GDM1 (cell line): ENCODE measurements at places on chromosomes 6 and 20.

DNA sequence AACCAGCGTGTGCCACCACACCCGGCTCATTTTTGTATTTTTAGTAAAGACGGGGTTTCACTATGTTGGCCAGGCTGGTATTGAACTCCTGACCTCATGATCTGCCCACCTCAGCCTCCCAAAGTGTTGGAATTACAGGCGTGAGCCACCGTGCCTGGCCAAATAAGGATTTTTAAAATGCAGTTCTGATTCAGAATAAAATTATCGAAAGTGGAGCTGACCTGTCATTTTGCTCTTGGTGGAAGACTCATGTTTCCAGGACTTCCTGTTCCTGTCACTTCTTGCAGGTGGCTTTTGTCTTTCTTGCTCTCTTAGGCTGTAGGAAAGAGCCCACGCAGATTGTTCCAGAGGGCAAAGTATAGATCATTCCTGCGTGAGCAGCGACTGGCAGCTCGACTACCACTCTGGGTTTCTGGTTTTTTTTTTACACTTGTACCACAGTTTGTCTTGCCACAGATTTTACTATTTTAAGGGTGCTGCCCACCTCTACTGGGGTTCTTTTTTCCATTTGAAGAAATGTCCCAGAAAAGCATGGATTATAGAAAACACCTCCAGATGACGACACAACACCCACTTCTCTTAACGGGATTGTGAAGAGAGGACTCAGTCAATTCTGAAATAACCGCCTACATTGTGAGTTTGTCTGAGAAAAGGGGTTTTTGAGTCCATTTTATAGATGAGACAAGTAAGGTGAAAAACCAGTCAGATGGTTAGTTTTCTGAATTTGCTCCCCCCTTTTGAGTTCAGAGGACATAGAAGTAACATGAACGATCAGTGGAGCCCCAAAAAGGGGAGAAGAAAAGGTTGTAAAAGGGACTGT lies 7.5 kb downstream of the JARID2 start:
- no peak for DNase-seq

- no peak for DNase-seq
Measured at GRCh38 chr6:156775717-156776116, 1.5 kb upstream of the ARID1B start.

DNA sequence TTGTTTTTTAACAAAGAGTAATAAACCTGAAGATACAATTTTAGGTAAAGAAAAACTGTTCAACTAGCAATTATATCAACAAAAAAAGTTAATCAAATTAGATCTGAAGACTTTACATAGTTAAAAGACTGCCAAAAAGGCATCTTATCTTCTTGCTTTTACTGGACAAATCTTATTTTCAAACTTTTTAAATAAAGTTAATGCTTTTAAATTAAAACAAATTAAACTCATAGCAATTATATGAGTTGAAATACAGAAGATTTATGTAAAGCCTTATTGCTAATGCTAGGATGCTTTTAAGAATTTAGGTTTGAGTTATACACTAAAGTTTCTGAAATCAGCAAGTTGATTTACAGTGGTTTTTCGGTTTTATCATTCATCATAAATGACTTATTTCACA lies 227.3 kb downstream of the TBC1D32 start:
- DNase-seq, result no peak

- DNase-seq, result no peak
Measured at GRCh38 chr20:52945862-52946522, 26.2 kb upstream of the TSHZ2 start.

DNA sequence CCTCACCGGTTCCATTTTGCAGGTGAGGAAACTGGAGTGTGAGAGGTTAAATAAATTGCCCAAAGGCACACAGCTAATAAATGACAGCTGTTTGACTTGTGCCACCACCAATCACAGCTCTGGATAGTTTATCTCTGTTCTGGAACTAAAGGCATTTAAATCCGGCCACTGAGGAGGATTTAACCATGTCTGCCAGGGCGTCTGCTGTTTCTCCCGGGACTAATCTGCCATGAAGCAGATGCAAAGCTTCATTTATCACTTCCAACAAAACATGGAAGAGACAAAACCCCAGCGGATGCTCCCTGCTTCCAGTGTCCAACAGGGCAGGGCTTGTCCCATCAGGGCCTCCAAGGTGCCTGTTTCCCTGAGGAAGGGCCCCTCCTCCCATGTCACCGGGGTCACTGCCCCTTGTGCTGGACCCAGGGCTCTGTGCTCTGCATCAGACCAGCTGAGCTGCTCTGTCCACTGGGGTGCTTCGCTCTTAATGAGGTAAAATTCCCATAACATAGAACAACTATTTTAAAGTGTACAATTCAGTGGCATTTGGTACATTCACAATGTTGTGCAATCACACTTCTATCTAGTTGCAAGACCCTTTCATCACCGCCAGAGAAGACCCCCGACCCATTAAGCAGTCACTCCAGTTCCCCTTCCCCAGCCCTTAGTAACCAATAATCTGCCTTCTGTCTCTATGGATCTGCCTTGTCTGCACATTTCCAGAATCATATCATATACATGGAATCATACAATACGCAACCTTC lies 244.3 kb downstream of the PTPRT start:
- DNase-seq, result no peak

DNA sequence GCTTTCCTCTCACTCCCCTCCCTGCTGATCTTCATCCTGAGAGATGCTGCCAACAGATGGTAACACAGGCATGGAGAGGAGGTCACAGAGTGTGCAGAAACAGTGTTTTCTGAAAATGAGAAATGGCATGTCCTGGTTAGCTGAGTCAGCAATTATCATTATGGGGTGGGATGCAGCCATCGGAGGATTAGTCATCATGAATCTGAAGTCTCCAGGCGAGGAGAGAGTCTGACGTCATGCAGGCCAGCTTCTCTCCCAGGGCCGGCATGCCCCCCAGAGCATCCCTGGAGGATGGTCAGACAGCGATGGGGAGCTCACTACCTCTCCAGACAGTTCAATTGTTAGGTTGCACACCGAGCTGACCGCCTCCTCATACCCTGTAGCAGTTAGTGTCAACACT lies 4.7 kb upstream of the GTSF1L start:
- DNase-seq, result no peak

DNA sequence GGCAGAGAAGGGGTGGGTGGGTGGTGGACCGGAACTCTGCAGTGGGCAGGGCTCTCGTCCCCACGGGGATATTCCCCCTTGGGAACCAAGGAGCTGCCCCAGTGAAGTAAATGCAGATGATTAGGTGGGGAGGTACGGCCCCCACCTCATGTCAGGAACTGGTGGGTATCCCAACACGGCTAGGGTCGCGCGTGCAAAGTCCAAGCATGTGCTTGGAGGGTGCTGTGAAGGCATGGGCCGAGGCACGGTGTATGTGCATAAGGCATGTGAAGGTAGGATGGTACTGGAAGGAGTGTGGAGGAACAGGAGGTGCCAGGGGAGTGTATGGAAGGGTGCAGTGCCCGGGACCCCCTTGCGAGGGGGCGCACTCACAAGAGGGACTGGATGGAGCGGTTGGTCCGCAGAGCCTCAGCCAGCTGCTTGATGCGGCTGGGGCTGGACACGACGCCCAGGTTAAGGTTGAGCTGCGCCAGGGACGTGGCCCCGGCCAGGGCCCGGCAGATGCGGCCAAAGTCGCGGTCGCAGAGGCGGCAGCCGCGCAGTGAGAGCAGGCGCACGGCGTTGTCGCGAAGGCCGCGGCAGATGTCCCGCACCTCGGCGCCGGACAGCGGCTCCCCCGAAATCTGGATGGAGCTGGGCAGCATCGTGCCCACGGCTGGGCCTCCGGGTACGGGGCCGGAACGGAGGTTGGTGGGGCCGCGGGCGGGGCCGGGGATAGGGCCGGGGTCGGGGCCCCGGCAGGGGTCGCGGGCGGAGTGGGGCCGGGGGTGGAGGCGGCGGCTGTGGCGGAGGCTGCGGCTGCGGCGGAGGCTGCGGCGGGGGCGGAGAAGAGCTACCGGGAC lies 783 bp downstream of the LRRC73 start:
- DNase-seq, result no peak

DNA sequence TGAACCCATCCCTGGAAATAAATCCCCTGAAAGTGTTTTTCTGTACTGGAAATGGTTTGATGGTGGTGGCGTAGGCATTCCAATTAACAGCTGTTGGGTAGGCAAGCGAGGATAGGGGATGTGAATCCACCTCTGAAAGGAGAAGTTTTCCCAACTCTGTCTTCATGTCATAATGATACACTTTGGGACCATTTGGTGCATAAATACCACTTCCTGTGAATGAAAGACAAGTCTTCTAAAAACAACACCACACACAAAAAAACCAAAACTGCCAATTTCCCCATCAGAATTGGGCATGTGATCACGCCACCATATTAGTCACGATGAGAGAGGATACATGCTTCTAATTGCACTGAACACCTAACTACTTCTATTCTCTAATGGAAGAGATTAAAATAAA lies 6.4 kb downstream of the VNN2 start:
- no peak for DNase-seq

GRCh38 chr6:15677822-15678221 lies 15.0 kb upstream of the DTNBP1 start:
- DNase-seq, result no peak

- no peak for DNase-seq
Measured at GRCh38 chr6:132907914-132908313, 93.5 kb downstream of the RPS12 start.

DNA sequence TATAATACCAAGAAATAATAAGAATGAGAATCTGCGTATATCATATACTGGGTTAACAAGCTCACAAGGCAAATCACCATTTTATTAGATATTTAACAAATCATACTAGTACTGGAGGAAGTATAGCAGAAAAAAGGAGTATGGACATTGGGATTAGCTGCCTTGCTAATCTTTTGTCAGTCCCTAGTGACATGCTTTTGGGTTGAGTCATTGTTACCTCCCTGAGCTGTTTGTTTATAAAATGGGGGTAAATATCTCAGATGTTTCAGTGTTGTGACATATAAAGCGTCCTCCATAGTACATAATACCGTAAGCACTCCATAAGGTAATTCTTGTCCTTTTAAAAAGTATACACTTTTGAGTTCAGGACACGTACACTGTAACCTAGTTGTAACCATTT lies 107.0 kb downstream of the ESR1 start:
- no peak for DNase-seq

- DNase-seq, result no peak
Measured at GRCh38 chr6:43395776-43396175, 26.3 kb upstream of the ZNF318 start.

DNA sequence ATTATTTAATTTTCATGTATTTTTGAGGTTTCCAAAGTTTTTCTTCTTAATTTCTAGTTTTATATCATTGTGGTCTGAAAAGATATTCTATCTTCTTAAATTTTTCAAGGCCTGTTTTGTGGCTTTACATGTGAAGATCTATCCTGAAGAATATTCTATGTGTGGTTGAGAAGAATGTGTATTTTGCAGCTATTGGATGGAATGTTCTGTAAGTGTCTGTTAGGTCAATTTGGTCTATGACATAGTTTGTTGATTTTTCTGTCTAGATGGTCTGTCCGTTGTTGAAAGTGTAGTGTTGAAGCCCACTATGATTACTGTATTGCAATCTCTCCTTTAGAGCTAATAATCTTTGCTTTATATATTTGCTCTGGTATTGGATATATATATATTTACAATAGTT lies 125.7 kb downstream of the CRYBG1 start:
- DNase-seq, result no peak

- no peak for DNase-seq
Measured at GRCh38 chr6:106163966-106164877, 78.1 kb downstream of the PRDM1 start.

- DNase-seq, result no peak
Measured at GRCh38 chr6:165632194-165632593, 30.8 kb downstream of the PDE10A start.

DNA sequence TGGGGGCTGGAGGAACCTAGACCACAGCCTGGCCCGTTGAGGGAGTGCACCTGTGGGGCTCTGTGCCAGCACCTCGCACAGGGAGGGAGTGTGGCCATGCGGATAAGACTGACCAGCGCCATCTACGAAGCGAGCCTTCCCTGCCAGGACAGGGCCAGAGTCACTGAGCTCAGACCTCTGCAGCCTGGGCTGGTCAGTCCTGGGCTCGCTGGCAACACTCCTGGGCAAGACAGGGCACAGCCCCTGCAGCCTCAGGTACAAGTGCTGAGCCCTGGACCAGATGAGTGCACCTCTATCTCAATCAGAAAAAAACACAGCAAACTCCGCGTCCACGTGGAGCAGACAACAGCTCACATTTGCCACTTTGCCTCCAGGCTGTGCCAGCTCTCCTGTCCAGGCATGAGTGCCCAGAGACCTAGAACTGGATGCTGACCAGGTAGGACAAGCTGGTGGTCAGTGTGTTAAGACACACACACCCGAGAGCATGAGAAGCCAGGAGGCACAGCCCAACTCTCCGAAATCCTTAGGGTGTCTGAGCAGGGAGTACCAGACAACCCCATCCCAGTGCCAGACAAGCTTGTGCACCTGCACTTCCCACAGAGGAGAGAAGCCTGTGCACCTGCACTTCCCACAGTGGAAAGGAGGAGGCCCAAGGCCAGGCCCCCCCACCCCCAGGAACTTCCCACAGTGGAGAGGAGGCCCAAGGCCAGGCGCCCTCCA lies 4.9 kb downstream of the ARFRP1 start:
- DNase-seq, result no peak

DNA sequence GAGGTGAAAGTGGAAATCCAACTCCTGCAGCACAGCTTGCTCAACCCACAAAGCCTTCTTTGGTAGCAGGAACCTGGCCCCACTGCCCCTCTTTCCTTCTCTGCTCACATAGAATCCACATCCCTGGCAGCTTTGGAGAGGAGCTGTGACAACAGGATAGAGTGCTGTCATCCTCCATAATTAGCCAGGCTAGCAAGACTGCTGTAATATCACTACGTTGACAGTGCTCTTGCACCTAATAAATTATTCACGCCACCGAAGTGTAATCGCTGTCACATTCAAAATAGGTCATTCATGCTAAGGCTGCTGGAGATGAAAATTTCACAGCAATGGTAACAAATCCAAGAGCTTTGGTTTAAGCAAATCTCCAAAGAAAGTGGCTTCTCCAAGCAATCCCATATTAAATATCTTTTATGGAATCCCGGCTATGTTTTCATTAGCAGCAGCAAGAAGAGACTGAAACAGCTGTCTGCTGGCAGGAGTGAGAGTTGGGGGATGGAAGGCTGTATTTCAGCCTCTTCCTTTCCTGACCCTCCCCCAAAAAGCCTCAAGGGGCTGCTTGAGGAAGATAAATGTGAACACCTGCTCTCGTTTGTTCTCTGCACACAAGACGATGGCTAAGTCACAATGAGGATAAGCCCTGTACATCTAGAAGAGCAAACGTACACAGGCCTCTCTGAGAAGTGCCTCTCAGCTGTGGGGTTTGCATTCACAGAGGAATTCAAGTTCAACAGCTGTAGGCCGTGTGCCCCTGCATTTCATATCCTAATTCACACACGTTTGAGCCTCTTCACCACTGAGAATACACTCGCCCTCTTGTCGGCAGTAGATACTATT lies 16.5 kb downstream of the RIPOR2 start:
- DNase-seq, result no peak

GRCh38 chr6:32118782-32119628 lies 9.0 kb downstream of the ATF6B start:
- DNase-seq, result peak; percentile 54

- DNase-seq, result no peak
Measured at GRCh38 chr6:17012421-17013225, 89.2 kb upstream of the STMND1 start.

- DNase-seq, result no peak
Measured at GRCh38 chr20:34984756-34985261, 29.1 kb downstream of the MYH7B start.
